ENCODE measurements at places on chromosomes 12 and 14. TPM values are rescaled to one million over a fixed set of nuclear protein-coding genes. Genes with fewer than 3 reads are reported as not detected.

DNA sequence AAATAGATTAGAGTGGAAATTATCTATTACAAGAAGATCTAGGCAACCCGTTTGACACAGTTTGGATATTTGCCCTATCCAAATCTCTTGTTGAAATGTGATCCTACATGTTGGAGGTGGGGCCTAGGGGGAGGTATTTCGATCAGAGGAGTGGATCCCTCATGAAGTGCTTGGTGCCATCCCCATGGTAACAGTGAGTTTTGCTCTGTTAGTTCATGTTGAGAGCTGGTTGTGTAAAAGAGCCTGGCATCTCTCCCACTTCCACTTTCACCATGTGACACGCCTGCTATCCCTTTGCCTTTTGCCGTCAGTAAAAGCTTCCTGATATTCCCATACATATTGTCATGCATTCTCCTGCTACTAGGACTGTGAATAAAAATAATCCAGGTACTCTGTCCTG, 66.4 kb upstream of the FLRT2 start:
- no peak for DNase-seq

- DNase-seq, result peak; percentile 88
Observed at GRCh38 chr14:39219075-39219499, 14.6 kb upstream of the MIA2 start.

GRCh38 chr14:101780390-101780789, 18.9 kb downstream of the PPP2R5C start:
- DNase-seq, result no peak

GRCh38 chr14:48857366-48857765, 728.8 kb downstream of the RPS29 start:
- no peak for DNase-seq

- DNase-seq, result no peak
Observed at GRCh38 chr12:57607958-57608663, 3.1 kb upstream of the ARHGEF25 start.

DNA sequence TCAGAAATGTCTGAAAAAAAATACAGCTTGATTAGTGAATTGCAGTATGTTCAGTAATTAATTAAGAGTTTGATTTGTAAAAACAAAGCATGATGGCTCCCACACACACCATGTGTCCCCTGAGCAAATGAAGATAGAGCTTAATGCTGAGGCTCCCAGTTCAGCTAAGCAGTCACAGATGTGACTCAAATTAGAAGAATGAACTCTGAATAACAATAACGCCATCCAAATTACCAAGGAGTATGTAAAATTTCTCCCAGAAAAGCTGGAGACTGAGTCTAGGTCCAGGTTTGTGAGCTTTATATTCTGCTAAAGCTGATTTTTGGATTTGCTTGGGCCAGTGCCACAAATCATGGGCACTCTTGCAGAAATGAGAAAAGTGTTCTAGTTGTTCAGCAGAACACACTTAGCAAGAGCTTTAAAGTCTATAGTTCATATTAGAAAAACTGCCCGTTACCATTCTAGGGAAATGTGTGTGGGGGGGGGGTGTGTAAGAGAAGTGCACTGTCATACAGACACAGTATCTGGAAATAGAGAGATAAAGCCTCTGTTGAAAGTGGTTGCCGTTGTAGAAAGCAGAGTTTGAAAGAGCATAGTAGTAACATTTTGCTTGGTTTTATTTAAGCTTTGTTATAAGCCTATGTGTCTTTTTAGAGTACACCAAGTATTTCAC, 253.1 kb downstream of the BCAT1 start:
- DNase-seq, result no peak

- DNase-seq, result peak; percentile 2
Observed at GRCh38 chr14:72318648-72319047, 386.4 kb downstream of the RGS6 start.

GRCh38 chr14:52220924-52221811, 46.3 kb upstream of the PTGDR start:
- no peak for DNase-seq

DNA sequence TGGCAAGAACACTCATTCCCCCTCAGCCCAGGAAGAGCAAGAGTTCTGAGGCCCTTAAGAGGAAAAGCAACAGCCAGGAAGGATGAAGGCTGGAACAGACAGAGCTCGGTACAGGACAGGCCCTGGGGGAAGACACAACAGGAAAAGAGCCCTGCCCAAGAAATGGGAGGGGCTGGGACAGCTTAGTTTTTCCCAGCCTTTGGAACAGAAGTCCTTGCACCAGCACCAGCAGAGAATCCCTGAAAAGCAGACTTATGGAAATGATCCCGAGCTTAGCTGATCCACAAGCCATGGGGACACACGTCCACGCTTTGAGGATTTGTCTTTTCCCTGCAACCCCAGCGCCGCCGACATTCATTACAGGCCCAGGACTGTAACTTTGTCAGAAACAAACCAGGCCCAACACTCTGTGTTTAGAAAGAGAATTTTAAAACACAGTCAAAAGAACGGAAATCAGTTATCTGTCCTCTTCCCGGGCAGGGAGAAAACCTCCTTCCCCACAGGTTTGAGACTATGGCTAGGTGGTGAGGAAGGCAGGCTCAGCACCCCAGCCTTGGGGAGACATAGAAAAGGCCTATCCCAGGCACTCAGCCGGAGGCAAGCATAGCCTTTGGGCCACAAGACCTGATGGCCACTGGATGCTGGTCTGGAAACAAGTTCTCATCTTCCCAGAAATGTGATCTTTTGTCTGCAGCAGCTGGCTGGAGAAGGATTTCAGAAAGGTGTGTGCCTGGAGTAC, 4.0 kb upstream of the AVIL start:
- DNase-seq, result peak; percentile 39

- peak; percentile 19 for DNase-seq
Observed at GRCh38 chr14:106277503-106277902, 751.1 kb downstream of the TMEM121 start.

DNA sequence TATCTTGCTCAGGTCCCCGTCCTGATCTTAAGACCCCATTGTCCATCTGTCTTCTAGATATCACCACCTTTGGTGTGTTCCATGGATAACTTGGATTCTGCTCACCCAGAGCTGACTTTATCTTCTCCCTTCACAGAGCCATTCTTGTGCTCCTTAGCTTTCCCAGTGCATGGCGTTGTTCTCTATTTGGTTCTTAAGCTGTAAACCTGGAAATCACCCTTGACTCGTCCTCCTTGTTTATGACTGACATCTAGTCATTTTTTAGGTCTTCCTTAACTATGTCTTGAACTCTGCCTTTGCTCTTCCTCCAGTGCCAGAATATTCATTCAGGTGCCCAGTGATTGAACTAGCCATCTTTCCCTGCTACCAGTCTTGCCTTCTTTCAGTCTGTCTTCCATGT, 11.7 kb downstream of the STK38L start:
- DNase-seq, result no peak

GRCh38 chr14:98236314-98236713, 1035.7 kb downstream of the BCL11B start:
- DNase-seq, result no peak

DNA sequence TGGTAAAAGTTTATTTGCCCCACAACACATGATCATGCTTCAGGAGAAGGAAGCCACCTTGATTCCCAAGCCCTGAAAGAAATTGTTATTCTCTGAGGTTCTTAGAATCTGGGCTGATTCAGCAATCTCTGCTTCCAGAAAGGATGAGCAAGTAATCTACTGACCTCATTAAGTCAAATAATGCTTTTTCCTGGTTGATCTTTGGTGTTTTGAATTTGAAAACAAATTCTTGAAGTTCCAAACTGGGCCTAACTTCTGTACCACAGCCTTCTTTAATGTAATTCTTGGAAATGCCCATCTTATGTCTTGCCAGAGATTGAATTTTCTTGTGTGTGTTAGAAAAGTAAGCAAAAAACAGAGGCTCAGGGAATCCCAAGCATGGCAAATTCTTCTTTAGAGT, 319.2 kb upstream of the DDHD1 start:
- DNase-seq, result no peak

GRCh38 chr12:111773801-111774551, 7.2 kb downstream of the ALDH2 start:
- DNase-seq, result peak; percentile 42

DNA sequence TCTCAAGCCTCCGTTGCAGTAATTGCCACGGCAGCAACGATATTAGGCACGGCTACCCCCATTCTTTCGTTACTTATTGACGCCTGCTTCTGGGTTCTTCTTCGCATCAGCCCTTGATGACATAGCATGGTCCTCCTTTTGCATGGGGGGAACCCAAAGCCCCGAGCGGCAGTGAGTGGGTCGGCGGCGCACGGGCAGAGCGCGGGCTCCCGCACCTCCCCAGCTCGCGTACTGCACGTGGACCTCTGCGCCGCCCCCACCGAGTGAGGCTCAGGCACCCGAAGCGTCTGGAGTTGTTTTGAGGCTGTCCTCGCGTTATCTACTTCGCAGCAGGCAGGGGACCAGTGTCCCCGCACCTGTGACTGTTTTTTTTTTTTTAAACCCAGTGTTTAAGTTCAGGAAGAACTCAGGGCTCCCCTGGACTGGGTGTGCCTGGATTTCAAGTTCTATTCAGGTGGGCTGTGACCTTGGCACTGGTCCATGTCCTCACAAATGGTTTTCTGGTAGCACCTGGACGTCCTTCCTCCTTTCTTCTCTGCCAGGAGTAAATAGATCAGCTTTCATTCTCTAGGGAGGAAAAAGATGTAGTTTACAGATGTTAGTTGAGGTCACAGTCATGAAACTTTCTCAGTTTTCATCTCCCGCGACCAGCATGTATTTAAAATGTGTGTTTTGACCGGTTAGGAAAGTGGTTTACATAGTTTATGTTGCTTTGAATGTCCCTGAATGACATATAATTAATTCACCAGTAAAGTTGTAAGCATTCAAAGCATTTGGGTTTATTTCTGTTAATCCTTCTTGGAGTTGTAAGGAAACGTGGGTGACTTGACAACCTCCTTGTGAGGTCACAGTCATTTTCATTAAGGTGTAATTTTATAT, 1.4 kb upstream of the FOXN4 start:
- DNase-seq, result no peak

DNA sequence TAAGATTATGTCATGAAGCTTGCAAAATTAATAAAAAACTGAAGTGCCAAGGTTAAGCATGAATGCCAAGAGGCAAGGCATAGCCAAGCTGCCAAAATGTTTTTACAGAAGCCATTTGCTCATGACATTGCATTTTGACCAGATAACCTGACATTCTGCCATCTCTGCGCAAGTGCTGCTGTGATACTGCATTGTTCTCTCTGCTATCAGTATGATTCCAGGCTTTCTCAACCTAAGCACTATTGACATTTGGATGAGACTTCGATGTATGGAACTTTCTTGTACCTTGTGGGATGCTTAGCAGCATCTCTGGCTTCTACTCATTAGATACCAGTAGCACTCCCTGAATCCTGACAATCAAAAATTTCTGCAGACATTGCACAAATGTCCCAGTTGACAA, 139.2 kb downstream of the RASSF9 start:
- DNase-seq, result no peak

DNA sequence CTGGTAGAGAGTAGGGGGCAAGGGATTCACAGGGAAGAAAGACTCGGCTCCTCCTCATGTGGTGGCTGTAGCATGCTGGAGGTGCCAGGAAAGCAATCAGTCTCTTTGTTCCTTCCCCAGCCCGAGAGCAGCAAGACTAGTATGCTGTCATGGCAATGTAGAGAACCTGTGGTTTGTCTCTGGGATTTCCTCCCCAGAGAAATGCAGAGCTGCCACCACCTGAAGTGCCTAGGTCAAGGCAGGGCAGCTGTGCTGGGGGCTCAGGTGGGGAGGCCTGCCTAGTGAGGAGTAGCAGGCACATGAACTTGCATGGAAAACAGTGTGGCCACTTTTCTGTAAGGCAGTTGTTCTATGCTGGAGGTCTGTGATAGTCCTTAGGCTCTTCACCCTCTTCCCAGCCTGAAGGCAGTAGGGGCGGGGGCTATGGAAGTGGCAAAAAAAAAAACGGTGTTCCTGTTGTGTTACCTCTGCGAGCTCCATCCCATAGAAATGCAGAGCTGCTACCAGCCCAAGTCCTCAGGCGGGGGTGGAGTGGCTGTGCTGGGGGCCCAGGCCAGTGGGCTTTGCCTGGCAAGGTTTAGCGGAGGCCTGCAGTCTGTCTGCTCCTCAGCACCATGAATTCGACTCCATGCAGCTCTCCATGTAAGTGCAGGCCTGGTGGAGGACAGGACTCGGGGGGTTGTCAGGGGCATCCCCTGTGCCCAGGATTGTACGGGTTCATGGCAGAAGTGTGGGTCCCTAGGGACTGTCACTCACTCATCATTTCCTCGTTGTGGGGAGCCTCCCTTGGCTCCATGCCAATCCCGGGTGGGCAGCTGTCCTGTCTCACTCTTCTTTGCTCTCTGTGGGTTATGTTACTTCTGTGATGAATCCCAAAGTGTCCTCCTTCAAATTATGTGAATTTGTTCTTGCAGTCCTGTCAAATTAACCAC, 4.1 kb upstream of the CLEC4D start:
- no peak for DNase-seq

- peak; percentile 67 for DNase-seq
Observed at GRCh38 chr12:42332301-42333285, 6.6 kb downstream of the PPHLN1 start.

DNA sequence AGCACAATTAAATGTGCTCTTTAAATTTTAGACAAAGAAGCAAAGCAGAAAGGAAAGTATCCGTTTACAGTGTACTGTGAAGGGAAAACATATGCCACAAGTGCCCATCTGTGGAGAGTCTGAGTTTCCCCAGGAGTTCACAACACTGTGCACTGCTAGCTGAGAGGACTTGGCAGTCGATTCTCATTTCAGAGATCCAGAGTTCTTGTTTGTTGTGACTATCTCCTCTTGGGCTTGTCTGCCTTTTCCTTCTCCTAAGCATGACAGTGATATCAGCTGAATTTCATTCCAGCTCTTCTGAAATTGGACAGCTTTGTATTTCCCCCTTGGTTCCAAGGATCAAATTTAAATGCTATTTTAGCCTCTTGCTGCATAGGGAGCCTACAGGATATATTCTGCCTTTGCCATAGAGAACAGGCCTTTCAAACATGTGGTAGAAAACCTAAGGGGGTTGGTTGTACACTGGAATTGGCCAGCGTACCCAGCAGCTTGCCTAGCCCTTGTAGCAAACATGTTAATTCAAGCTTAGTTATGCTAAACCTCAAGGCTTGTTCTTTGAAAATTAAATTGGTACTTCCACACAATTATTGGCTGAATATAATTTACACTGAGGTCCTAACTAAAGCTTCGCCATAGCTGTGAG, 259.2 kb upstream of the NOVA1 start:
- no peak for DNase-seq

- DNase-seq, result no peak
Observed at GRCh38 chr12:23614280-23614679, 335.2 kb downstream of the SOX5 start.

GRCh38 chr12:111359231-111359913, 9.5 kb downstream of the PHETA1 start:
- DNase-seq, result no peak

RPL36AL gene
- 240 TPM for total RNA-seq

DTX1 gene
- total RNA-seq, result 4.6 TPM

EPYC gene
- not detected for total RNA-seq

PIP4K2C gene
- total RNA-seq, result 8.9 TPM

ANO4 gene
- 1.3 TPM for total RNA-seq

TBX5 gene
- total RNA-seq, result not detected

IL23A gene
- under 0.01 TPM for total RNA-seq

SERPINA3 gene
- under 0.01 TPM for total RNA-seq

RASSF9 gene
- total RNA-seq, result 10.9 TPM

ENDOU gene
- under 0.01 TPM for total RNA-seq

TAC3 gene
- not detected for total RNA-seq

KCNC2 gene
- not detected for total RNA-seq

GLS2 gene
- 0.20 TPM for total RNA-seq

TAS2R8 gene
- not detected for total RNA-seq

OLR1 gene
- not detected for total RNA-seq

AKAP3 gene
- 1.3 TPM for total RNA-seq

PTGER2 gene
- total RNA-seq, result under 0.01 TPM

MSRB3 gene
- 33.8 TPM for total RNA-seq

C1S gene
- under 0.01 TPM for total RNA-seq

PPM1H gene
- 0.40 TPM for total RNA-seq

LRFN5 gene
- not detected for total RNA-seq

BICDL1 gene
- total RNA-seq, result under 0.01 TPM

All from lung microvascular endothelial cell (primary cell).